ENCODE measurements at places on chromosomes 3 and 15.

- no peak for DNase-seq
Observed at GRCh38 chr15:71472566-71472965, 337.8 kb upstream of the NR2E3 start.

GRCh38 chr3:140251678-140252077 is 316.7 kb downstream of the CLSTN2 start:
- DNase-seq = no peak

DNA sequence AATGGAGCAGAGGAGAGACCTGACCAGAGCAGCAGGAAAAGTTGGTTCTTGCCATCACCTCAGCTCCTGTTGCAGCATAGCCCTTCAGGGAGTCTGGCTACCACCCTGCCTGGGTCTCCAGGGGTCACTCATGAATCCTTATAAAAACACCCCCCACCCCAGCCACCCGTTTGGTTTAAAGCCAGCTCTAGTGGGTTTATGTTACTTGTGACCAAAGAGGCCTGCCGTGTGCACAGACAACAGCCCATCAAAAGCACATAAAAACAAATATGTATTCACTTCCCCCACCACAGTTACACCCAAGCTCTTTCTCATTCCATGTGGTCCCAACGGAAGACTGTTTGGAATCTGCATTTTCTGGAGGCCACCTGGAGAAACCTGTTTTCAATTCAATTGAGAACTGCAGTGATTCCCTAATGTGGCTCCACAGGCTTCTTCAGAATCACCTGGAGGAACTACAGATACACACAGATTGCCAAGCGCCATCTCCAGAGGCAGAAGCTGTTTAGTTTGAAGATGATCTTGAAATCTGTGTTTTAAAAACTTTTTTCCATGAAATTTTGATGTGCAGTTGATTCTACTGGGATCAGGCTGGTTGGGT is 13.8 kb downstream of the FOXL2 start:
- no peak for DNase-seq

DNA sequence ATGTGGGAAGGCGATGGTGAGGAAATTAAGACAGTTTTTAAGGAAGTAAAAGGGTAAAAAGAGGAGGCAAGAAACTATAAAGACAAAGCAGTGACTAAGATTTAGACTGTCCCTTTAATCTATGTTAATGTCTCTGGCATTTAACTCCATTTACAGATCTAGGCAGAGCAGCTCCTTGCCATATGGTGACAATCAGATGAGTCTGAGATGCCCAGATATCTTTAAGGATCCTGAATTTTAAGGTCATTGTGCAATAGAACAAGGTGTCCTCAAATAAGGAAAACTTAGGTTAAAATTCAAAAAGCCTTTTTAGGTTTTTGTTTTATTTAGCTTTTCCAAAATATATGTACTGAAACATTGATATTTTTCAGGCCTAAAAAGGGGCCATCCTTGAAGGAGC is 24.1 kb downstream of the RASGRP1 start:
- DNase-seq = no peak

DNA sequence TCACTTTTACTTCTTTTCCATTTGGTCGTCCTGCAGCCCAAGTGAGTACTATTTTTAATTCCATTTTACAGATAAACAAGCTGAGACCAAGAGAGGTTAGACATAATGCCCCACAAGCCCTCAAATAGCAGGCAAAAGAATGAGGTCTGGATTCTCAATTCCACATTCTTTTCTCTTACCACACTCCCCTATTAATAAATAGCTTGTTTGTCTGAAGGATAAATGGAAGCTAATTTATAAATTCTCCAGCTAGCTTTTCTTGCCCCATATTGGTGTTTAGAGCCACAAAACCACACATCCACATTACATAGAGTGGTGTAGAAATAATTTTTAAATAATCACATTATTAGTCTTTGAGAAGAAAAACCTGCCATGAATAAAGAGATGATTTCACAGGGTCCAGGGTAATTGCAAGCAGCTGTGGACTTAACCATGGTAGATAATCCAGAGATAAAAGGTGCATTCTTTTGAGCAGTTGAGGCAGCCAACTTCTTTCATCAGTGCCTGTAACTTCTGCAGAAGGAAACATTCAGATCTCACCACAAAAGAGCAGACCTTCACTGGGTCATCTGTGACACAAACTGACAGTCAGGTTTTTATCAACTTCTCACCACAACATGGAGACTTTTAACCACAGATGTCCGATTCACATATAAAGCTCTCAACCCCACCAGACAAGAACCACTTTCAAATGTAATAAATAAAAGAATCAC is 313.4 kb upstream of the STT3B start:
- DNase-seq = no peak

DNA sequence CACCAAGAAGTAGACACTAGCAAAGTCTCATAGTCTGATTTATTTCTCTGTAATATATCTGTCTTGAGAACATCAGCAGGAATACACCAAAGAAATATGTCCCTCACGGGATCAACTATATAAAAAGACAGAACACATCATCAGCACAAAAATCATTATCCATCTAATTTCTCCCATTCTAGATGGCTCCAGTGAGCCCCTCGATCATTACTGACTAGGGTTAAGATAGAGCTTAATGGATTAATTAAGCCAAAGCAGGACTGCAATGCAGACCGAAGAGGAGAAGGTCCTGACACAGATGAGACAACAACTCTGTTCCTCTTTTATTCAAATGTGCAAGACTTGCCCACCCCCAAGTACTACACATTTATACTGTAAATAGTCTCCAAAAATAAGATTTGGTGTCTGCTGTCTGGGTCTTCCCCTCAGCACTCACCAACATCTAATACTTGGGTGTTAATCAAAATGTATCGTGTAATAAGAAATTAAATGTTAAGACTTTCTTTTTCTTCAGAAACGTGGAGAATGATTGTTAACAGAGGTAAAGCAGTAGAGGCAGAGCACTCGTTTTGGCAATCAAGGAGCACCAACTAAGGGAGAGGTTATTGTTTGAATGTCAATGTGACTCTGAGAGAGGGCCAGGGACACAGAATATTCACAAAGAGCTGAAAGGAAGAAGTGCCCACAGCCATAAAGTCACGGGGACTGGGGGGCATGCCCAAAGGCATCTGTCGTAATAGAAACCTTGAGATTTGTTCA is 133.6 kb downstream of the TIGIT start:
- DNase-seq = no peak

- DNase-seq = no peak
Observed at GRCh38 chr3:151445273-151446001, 15.4 kb downstream of the IGSF10 start.

GRCh38 chr3:148379763-148380382 is 317.8 kb upstream of the AGTR1 start:
- DNase-seq = no peak

DNA sequence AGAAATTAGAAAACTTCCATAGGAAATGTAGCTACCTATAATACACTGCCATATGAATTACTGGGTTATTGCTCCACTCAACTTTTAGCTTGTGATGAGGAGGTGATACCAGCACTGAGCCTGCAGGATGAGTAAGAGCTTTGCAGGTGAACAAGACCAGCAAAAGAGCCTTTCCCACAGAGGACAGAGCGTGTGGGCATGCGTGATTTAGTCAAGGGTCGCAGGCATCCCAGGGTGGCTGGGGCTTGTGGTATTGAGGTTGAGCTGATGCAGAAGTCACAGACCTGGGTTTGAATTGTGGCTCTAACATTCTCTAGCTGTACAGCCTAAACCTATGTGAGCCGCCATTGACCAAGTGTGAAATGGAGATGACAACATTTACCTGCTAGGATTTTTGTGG is 5.6 kb downstream of the NRROS start:
- no peak for DNase-seq

DNA sequence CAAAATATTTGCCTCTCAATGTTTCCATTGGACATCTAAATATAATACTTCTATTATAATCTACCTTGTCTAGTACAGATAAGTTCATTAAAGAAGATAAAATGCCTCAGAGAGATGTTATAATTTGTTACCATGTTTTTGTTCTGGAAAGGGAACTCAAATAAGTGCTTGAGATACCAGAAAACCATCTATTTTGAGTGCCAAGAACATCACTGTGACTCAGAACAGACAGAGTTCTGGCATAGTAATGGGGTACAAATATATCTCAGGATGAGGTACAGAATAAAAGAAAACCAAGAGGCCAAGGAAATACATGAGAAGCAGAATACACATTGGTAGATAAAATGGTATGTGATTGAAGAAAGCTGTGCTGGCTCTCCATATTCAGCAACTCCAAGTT is 58.9 kb downstream of the IMPG2 start:
- no peak for DNase-seq

DNA sequence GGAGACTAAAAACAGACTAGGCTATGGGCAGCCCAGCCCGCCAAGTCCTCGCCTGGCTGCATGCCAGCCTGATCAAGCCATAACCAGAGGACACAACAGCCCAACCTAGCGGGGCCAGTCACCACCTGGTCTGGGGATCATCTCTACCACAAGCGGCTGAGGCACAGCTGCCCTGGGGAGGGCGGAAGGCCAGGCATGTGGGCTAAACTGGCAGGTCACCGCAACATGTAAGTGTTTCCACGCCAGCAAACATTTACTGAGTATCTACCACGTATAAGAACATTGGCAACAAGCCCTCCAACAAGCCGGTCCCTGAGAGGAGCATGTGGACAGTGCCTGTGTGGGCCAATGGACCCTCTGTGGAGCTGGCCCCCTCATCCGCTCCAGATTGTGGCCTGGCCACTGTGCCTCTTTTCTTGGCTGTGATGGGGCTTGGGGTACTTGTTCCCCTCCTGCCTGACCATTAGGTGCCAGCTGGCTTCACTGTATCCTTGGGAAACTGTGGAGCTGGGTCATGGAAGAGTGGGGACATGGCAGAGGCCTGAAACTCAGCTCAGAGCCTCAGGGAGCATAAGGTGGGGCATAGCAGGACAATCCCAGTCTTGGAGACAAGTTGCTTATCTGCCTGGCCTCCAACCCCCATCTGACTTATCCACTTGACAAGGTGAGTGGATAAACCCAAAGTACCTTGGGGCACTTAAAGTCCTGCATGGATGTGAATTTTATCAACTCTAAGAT is 9.0 kb downstream of the UBXN7 start:
- no peak for DNase-seq

DNA sequence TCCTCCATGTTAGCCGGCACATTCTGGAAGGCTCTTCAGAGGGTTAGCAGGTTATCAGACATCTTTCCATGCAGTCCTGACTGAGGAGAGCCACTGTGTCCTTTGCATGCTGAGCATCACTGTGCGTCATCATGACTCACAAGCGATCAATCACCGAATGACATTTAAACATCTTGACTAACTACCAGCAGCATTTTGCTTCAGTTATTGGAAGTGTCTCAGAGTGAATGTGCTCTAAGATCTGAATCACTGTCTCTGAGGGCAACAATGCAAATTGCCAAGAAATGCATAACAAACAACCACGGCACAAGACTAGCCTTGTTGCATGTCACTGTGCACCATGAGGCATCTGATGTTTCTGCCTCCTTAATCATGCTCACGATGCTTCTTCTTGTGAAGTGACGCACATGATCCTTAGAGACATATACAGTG is 18.3 kb upstream of the ATP8B4 start:
- no peak for DNase-seq

DNA sequence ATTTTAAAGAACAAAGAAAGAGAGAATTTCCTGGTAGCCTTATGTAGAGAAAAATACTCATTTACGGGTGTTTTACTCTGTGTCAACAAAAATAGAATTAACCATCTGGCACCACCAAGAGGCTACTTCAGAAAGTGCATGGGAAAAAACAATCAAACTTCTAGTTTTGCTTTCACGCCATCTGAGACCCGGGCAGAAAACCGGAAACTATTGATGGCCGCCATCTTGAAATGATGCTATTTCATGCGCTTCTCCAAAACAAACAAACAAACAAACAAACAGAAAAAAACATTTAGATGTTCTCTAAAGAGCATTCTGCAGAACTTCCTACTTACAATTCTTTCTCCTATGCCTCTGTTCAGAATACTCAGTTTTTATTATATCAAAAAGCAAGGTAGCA is 49.4 kb upstream of the SYNPR start:
- DNase-seq = no peak

DNA sequence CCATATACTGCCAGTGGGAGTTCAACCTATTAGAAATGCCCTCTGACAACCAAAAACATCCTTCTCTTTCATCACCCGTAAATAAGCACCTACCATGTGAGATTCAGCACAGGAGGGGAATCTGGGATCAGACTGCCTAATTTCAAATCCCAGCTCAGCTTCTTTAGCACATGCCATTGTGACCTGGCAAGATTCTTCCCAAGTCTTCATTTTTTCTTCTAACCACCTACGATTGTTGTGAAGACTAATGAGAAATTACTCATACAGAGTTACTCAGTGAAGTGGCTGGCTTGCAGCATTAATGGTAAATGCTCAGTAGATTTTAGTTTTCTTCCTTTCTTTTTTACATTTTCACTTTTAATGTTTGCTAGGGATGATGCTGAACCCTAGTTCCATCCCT is 176.7 kb downstream of the PDZRN3 start:
- DNase-seq = no peak

- DNase-seq = no peak
Observed at GRCh38 chr3:51712511-51712931, 5.7 kb downstream of the GRM2 start.

DNA sequence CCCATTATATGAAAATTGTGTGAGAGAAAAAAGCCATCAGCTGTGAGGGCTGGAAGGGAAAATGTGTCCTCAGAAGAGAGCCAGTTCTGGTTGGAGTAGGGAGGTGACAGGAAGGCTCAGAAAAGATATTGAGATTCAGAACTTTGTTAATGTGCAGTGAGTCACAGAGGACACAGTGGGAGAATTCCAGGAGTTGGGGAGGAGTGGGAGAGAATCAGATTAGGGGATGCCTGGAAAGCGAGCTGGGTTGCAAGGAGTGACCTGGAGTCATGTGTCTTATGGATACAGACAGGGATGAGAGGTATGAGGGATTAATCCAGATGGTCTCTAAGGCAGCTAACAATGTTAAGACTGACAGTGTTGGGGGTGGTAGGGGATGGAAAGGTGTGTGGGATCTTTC is 67.5 kb downstream of the CHST2 start:
- no peak for DNase-seq

- DNase-seq = no peak
Observed at GRCh38 chr3:187020376-187020775, 90.0 kb downstream of the ST6GAL1 start.

DNA sequence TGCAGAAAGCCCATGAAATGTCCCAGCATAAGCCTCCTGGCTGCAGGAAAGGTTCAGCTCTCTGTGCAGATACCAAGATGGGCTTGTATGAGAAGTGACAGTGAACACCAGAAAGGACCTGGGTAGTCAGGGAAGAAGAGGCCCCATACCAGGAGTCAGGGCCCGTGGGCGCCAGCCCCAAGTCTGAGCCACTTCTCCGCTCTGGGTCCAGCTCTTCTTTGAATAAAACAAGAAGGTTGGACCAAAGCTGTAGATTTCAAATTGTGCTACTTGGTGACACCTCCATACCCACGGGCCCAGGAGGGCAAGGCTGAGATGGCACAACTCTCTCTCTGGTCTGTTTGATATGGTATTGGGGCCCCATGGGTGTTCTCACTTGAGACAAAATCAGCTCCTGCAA is 261.5 kb downstream of the UACA start:
- DNase-seq = no peak

- no peak for DNase-seq
Observed at GRCh38 chr3:72903004-72903403, 15.2 kb downstream of the GXYLT2 start.
